ENCODE measurements at places on chromosomes 7 and 10.

GRCh38 chr10:51266496-51266895 lies 192.2 kb downstream of the PRKG1 start:
- no peak for DNase-seq

- DNase-seq = peak; percentile 15
Measured at GRCh38 chr10:8150401-8150905, 96.0 kb downstream of the GATA3 start.

- peak; percentile 94 for DNase-seq
Measured at GRCh38 chr7:41705109-41705901, 2.4 kb upstream of the INHBA start.

GRCh38 chr10:89295597-89295996 lies 6.2 kb upstream of the IFIT2 start:
- peak; percentile 64 for DNase-seq

GRCh38 chr10:21304198-21304597 lies 221.3 kb downstream of the SKIDA1 start:
- DNase-seq = no peak

GRCh38 chr10:62341419-62341818 lies 32.8 kb upstream of the ZNF365 start:
- DNase-seq = no peak

DNA sequence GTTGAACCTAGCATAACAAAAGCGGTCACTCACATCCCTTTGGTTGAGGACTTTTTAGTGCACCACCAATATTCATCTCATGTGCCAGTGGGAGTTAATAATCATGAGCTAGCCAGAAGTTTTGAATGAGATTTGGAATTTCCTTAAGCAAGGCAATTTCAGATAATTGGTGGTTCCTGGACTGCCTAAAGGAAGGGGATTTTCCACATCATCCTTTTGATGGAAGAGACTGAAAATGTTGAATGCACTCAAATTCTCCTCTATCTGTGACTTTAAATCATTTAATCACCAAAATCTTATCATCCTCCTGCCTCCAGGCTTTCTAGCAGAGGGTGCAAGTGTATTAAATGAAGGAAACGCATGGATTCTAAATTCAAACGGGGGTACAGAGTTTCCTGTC lies 260.7 kb downstream of the CCDC3 start:
- DNase-seq = no peak

GRCh38 chr10:79185796-79186374 lies 117.1 kb downstream of the ZMIZ1 start:
- DNase-seq = no peak

- DNase-seq = no peak
Measured at GRCh38 chr10:6398399-6398798, 181.7 kb downstream of the PRKCQ start.

- no peak for DNase-seq
Measured at GRCh38 chr7:72042855-72043254, 369.3 kb downstream of the CALN1 start.

Data from astrocyte of the spinal cord (primary cell).